Kidney (tissue), 22 donors: ENCODE measurements at places on chromosomes 1 and 21. TPM values are rescaled to one million over a fixed set of nuclear protein-coding genes. Genes with fewer than 3 reads are reported as not detected.

DNA sequence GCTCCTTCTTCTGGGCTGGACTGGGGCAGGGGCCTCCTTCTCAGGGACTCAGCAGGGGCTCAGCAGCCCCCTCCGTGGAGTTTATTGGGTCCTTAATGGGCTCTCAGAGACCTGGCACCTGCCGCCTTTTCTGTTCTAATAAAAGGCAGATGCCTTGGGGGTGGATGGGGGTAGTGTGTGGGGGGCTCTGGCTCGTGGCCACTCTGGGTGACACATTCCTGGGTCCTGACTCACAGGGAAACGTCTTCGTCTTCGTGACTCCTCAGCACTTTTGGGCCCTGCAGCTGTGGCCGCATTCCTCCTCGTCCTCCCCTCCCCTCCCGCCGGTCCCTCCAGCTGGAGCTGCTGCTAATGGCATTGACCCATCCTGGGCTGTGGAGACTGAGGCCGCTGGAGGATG is 107.8 kb upstream of the WNT4 start:
- DNase-seq = no peak
- H3K4me1 ChIP-seq = no peaks in the 10 kb centered on the region
- no peaks in the 10 kb centered on the region for H3K27me3 ChIP-seq
- H3K36me3 ChIP-seq = no peaks in the 10 kb centered on the region
- H3K4me3 ChIP-seq = no peak overlapping the region

GRCh38 chr1:35298464-35298863 is 30.0 kb downstream of the ZMYM4 start:
- no peak overlapping the region for H3K27ac ChIP-seq
- H3K4me1 ChIP-seq = no peaks in the 10 kb centered on the region
- no peak overlapping the region for H3K4me3 ChIP-seq

DNA sequence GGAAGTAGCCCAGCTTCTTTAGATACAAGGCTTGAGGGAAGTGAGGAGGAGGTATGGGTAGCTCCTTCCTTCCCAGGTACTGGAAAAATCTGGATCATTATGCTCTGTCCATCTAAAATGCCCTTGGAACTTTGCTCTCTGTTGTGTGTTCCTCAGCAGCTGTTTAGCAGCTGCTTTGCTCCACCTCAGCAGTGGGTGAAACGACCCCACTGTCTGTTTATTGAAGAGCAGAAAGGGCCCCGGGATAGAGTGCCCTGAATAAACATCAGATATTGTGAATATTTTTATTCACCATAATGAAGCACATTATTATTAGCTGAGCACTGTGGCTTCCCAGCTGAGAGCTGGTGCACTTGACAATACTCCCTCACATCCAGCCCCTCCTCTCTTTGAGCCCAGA is 237.9 kb downstream of the PBX1 start:
- no peaks in the 10 kb centered on the region for H3K4me1 ChIP-seq
- H3K4me3 ChIP-seq = no peak overlapping the region
- H3K27ac ChIP-seq = no peak overlapping the region
- no peak for DNase-seq
- H3K36me3 ChIP-seq = peaks cover 5% of the 10 kb centered on the region

GRCh38 chr1:162905174-162906158 is 44.5 kb upstream of the CCDC190 start:
- H3K27me3 ChIP-seq = no peaks in the 10 kb centered on the region
- no peak overlapping the region for H3K4me3 ChIP-seq
- DNase-seq = no peak
- no peaks in the 10 kb centered on the region for H3K4me1 ChIP-seq
- no peaks in the 10 kb centered on the region for H3K36me3 ChIP-seq
- no peak overlapping the region for H3K27ac ChIP-seq

DNA sequence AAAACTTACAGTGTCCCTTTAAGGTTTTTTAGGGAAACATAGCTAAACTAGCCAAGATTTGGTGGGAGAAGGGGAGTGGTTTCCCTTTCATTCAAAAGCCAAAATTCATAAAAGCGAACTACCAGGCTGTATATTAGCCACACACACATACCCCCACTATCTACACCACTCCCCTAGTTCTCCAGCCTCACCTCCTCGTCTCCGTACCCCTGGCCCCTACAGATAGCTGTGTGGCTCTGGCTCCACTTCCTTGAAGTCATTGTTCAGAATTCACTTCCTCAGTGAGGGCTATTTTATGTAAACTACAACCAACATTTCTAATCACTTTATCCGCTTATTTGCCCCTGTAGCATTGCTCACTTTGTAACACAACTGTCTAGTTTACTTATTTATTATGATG is 5.3 kb upstream of the DPH5 start:
- no peak for DNase-seq
- H3K27me3 ChIP-seq = no peaks in the 10 kb centered on the region
- no peak overlapping the region for H3K27ac ChIP-seq
- H3K4me1 ChIP-seq = no peaks in the 10 kb centered on the region
- H3K4me3 ChIP-seq = no peak overlapping the region

DNA sequence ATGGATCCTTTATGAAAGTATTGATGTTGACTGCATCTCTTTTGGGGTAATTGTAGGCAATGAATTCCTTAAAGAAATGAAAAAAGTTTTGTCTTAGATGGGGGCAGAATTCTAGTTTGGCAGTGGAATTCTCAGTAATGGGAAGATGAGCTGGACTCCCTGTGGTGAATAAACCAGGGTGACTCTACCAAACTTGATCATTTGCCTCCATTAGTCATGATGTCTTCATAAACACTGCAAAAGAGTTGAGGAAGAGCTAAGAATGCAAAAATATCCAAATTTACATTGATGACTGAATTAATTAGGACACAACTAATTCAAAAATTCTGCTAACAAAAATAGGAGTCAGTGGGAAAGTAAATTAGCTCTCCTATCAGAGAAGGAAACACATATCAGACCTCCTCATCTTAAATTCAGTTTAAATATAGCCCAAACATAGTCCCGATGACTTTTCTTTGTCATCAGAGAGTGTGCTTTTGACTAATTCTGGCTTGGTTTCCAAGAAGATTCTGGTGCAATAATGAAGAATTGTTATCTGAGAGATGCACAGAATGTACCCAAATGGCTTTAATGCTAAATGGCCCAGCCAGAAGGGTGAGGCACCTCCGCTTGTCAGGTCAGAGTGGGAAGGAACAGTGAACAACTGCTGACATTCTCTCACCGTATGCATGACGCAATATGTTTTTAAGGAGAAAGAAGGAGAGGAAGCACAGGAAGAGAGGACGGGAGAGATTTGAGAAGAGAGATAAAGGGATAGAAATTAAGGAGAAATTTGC is 525.1 kb downstream of the LMO4 start:
- DNase-seq = no peak
- H3K36me3 ChIP-seq = no peaks in the 10 kb centered on the region
- no peaks in the 10 kb centered on the region for H3K27me3 ChIP-seq
- no peak overlapping the region for H3K4me3 ChIP-seq
- no peaks in the 10 kb centered on the region for H3K4me1 ChIP-seq

GRCh38 chr1:161549652-161550051 is at the start of gene FCGR3A:
FCGR3A (minus strand) TSS chr1:161549818; CDS start chr1:161549736, 82 bp downstream.
- H3K36me3 ChIP-seq = no peaks in the 10 kb centered on the region
- DNase-seq = no peak
- no peaks in the 10 kb centered on the region for H3K4me1 ChIP-seq
- H3K4me3 ChIP-seq = no peak within 1 kb of the TSS

DNA sequence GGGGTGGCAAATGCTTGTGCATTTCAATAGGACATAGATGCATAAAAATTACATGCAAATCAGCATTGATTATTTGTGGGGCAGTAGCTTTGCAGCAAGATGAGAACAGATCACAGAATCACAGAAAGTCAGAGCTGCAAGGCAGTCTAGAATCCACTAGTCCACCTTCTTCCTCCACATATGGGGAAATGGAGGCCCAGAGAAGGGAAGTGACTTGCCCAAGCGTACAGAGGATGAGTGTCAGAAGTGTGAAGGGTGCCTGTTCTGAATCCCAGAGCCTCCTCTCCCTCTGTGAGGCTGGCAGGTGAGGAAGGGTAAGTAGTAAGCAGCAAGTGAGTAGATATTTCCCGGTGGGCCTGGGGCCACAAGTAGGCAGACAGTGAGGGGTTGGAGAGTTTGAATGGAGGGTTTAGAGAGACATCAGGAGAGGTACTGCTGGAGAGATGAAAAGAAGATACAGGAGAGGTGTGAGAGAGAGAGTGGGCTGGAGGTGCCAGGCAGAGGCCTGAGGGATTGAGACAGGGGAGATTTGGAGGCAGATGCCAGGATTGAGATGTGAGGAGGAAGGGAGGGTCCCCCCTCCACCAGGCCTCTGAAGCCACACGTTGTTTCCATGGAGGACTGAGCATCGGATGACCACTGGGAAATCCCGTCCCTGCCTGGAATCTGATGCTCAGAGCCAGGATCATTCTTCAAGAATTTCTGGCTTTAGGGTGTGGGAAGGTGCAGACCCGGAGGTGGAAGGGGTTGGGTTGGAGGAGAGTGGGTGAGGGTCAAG is 4.8 kb upstream of the MYOG start:
- no peak overlapping the region for H3K4me3 ChIP-seq
- no peak for DNase-seq
- H3K27me3 ChIP-seq = no peaks in the 10 kb centered on the region
- H3K4me1 ChIP-seq = no peaks in the 10 kb centered on the region
- no peaks in the 10 kb centered on the region for H3K36me3 ChIP-seq

DNA sequence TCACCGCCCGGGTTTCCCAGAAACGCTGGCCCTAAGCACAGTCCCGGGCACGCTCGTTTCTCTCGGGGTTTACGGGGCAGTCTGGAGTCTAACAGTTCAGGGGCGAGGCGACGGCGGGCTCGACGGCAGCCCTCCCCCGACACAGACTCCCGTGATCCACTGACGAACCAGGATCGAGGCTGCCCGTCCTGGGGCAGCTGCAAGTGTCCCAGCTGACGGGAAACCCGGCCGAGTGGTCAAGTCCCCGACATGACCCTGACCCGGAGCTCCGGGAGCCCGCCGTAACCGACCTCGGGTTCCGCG is 494 bp downstream of the UBE2J2 start:
- H3K4me1 ChIP-seq = peaks cover 25% of the 10 kb centered on the region
- peak; percentile 81 for DNase-seq
- peak overlapping the region; percentile 62 for H3K4me3 ChIP-seq
- H3K36me3 ChIP-seq = peaks cover 5% of the 10 kb centered on the region
- no peaks in the 10 kb centered on the region for H3K27me3 ChIP-seq

- H3K27ac ChIP-seq = peak overlapping the region; percentile 35
- no peaks in the 10 kb centered on the region for H3K36me3 ChIP-seq
- H3K4me3 ChIP-seq = peak overlapping the region; percentile 95
- DNase-seq = no peak
- H3K4me1 ChIP-seq = peaks cover 2% of the 10 kb centered on the region
Measured at GRCh38 chr1:224435999-224436398, 1.4 kb upstream of the WDR26 start.

- no peaks in the 10 kb centered on the region for H3K36me3 ChIP-seq
- H3K27me3 ChIP-seq = no peaks in the 10 kb centered on the region
- no peak overlapping the region for H3K4me3 ChIP-seq
- no peaks in the 10 kb centered on the region for H3K4me1 ChIP-seq
Measured at GRCh38 chr1:181349512-181349911, 133.8 kb upstream of the CACNA1E start.

GRCh38 chr1:109816975-109817535 is 53.3 kb upstream of the EPS8L3 start:
- no peaks in the 10 kb centered on the region for H3K4me1 ChIP-seq
- H3K27me3 ChIP-seq = no peaks in the 10 kb centered on the region
- DNase-seq = no peak
- H3K36me3 ChIP-seq = no peaks in the 10 kb centered on the region
- no peak overlapping the region for H3K27ac ChIP-seq
- H3K4me3 ChIP-seq = no peak overlapping the region

DNA sequence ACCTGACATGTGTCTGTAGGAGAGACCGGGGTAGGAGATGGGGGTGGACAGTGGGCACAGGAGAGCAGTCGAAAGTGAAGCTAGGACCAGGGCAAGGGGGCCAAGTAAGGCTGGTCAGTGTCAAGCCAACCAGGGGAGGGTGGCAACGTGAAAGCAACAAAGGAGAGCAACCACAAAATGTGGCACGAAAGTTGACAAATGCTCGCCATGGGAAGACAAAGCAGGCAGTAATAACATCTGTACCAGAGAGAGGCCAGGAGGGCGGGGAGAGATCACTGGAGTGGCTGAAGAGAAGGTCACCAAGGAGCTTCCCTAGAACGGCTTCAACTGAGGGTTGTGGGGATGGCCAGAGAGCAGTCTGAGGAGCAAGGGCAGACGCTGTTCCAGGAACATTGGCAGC is 17.0 kb downstream of the QSOX1 start:
- H3K27me3 ChIP-seq = no peaks in the 10 kb centered on the region
- DNase-seq = no peak
- H3K4me3 ChIP-seq = no peak overlapping the region

- H3K27me3 ChIP-seq = peaks cover 3% of the 10 kb centered on the region
- DNase-seq = no peak
- peaks cover 11% of the 10 kb centered on the region for H3K4me1 ChIP-seq
- peak overlapping the region; percentile 47 for H3K27ac ChIP-seq
Measured at GRCh38 chr1:205570173-205570501, 61.7 kb downstream of the ELK4 start.

DNA sequence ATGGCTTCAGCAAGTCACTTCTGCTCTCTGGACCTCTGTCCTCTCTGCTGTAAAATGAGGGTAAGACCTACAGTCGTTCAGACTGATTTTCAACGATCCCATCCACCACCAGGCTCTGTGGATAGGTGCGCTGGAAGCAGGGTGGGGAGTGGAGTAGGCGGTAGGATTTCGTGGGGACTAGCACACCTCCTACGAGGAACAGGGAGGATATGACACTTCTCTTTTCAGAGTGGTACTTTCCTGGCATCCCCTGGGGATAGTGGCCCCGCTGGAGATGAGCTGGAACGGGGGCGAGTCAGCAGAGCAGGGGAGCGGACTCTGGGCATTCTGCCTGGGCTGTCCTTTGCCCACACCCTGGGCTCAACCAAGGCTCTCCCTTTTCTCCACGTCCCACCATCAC is 17.7 kb downstream of the ETNK2 start:
- no peaks in the 10 kb centered on the region for H3K4me1 ChIP-seq
- peaks cover 49% of the 10 kb centered on the region for H3K36me3 ChIP-seq
- H3K27ac ChIP-seq = no peak overlapping the region
- H3K27me3 ChIP-seq = no peaks in the 10 kb centered on the region
- no peak for DNase-seq

GRCh38 chr1:204763773-204764427 is 78.4 kb upstream of the LRRN2 start:
- no peaks in the 10 kb centered on the region for H3K27me3 ChIP-seq
- peak; percentile 77 for DNase-seq
- H3K4me1 ChIP-seq = no peaks in the 10 kb centered on the region
- peak overlapping the region; percentile 26 for H3K4me3 ChIP-seq

- no peak for DNase-seq
- H3K27ac ChIP-seq = no peak overlapping the region
- H3K27me3 ChIP-seq = no peaks in the 10 kb centered on the region
- no peaks in the 10 kb centered on the region for H3K4me1 ChIP-seq
- no peaks in the 10 kb centered on the region for H3K36me3 ChIP-seq
- no peak overlapping the region for H3K4me3 ChIP-seq
Measured at GRCh38 chr1:92901699-92902405, 59.4 kb downstream of the DIPK1A start.

The RNF2 gene
- 26.0 TPM for total RNA-seq

The NTMT2 gene
- not detected for total RNA-seq

The MAN1C1 gene
- 31.7 TPM for total RNA-seq

The SLC9A1 gene
- 29.8 TPM for total RNA-seq

The SLC45A3 gene
- 7.2 TPM for total RNA-seq

The SH3D21 gene
- total RNA-seq = 33.4 TPM

The TMEM53 gene
- total RNA-seq = 16.4 TPM

The DMBX1 gene
- total RNA-seq = not detected

The ETNK2 gene
- 33.3 TPM for total RNA-seq

The CDA gene
- total RNA-seq = 6.0 TPM

The GJC2 gene
- total RNA-seq = 6.0 TPM
